ENCODE measurements at places on chromosomes 5 and 9. TPM values are rescaled to one million over a fixed set of nuclear protein-coding genes. Genes with fewer than 3 reads are reported as not detected.

LAMC3 gene
- 2.2 TPM for total RNA-seq

CDX1 gene
- total RNA-seq: not detected

SMIM33 gene
- total RNA-seq: not detected

DNAH5 gene
- total RNA-seq: 8.1 TPM

IDNK gene
- 5.3 TPM for total RNA-seq

PIP5KL1 gene
- 3.4 TPM for total RNA-seq

HOMER1 gene
- 79.8 TPM for total RNA-seq

SURF6 gene
- 17.5 TPM for total RNA-seq

EPB41L4A gene
- total RNA-seq: 32.2 TPM

SLIT3 gene
- total RNA-seq: 4.1 TPM

OR1Q1 gene
- not detected for total RNA-seq

All from parietal lobe (tissue), 2 donors.